Cerebellum (tissue), 4 donors: ENCODE measurements at places on chromosomes 4 and X.

GRCh38 chrX:16120431-16120830 is 2.9 kb upstream of the GRPR start:
- DNase-seq = no peak

DNA sequence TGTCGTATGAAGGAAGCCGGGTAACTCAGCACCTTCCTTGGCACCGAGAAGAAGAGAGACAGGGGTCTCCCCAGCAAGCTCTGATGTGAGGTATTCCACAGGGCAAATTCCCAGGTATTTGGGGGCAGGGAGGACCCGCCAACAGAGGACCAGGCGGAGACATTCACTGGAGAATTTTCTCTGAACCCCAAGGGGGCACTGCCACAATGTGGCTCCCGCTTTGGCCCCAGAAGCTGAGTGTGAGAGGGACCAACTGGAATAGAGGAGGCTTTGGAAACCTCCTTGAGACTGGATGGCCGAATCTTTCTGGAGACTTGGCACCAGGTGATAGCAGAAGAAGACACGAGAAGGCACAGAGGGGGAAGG is 735 bp upstream of the GABRE start:
- no peak for DNase-seq

GRCh38 chr4:54719378-54719777 is 61.6 kb downstream of the KIT start:
- no peak for DNase-seq

GRCh38 chr4:3145234-3145924 is 70.9 kb downstream of the HTT start:
- DNase-seq = peak; percentile 17

GRCh38 chrX:49041744-49042580 is 1.2 kb downstream of the TFE3 start:
- no peak for DNase-seq
